CD8-positive, alpha-beta T cell (primary cell): ENCODE measurements at places on chromosomes 6 and 20.

DNA sequence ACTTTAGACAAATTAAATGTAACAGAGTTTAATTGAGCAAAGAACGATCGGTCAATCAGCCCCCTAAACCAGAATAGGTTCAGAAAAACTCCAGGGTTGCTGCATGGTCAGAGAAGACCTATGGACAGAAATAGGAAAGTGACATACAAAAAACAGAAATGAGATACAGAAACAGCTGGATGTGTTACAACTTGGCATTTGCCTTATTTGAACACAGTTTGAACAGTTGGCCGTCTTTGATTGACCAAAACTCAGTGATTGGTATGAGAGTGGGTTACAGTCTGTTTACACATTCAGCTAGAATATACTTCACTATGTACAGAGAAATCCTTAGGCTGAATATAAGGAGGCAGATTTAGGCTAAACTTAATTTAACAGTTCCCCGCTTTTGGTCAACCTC lies 19.9 kb downstream of the SRSF6 start:
- no peak for DNase-seq

- no peak for DNase-seq
These were observed 66.1 kb downstream of the SYNJ2 start for GRCh38 chr6:158047563-158048323.

DNA sequence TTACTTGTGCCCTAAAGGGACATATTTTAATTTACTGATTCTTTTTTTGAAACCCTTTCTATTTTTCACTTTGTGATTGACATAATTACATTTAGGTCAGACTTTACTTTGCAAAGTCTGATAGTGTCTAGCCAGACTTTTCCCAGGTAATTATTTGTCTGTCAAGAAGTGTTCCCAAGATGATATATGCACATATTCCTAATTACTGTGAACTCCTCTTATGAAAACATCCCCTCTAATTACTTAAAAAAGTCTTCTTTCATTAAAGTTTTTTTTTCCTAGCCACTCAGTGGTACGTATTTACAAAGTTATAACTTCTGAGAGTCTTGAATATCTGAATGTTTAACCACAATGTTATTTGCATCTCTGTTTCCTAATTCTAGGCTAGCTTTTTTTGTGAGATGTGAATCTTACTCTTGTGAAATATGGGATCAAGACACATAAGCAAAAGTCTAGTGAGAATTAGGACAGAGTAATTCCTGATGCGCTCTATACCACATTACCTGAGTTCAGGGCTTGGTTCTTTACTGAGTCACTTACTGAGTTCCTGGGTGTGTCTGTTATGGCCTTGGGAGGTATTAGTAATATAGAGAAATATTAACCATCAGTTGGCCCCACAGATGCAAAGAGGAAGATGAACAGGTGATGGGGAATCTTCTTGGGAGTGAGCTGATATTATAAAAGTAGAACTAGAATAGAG lies 27.9 kb downstream of the FAM83B start:
- no peak for DNase-seq

DNA sequence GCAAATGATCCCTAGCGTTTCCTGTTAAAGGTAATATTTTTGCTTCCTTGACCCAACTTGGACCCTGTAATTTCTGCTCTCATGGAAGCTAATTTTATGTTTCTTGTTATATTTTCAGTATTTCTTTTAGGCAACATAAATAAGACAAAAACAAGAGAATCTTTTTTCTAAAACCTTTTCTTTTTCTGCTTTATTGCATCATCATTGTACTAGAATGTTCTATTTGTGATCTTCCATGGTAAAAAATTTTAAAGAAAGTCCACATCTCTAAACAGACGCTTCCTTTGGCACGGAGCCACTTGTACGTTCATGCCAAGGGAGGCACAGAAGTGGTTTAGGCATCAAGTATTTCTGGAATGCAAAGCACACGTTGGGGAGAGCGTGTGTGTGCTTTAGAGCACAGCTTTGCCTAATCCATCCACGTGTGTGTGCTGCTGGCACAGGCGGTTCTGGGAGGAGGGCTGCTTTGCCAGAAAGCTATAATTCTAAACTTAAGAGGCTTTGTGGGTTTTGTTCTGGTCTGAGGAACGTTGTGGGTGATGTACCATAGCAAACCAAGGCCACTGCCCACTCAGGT lies 98.3 kb downstream of the SASH1 start:
- no peak for DNase-seq
